ENCODE measurements at places on chromosomes 3 and 15. TPM values are rescaled to one million over a fixed set of nuclear protein-coding genes. Genes with fewer than 3 reads are reported as not detected.

DNA sequence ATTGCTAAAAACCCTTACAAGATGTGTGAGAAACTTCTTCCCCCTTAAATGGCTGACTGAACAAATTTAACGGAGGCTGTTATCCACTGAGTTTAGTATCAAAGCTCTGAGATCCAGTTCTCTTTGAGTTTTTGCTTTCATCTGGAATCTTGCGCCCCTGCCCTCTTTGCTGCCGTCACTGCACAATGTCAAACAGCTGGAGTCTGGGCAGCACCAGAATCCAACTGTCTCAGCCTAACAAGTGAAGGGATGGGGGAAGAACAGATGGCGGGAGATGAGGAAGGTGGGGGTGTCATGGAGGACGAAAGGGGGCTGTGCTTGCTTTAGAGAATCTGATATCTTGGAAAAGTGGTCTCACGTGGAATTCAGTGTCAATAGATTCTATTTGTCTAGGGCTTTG is 7.0 kb upstream of the BOC start:
- peaks cover 40% of the 10 kb centered on the region for H3K27me3 ChIP-seq
- H3K27ac ChIP-seq, result no peak overlapping the region
- H3K4me1 ChIP-seq, result no peaks in the 10 kb centered on the region
- DNase-seq, result no peak

GRCh38 chr3:189512039-189512438 is 119.2 kb upstream of the TP63 start:
- H3K36me3 ChIP-seq, result no peaks in the 10 kb centered on the region
- no peak for DNase-seq
- no peak overlapping the region for H3K27ac ChIP-seq
- H3K4me1 ChIP-seq, result no peaks in the 10 kb centered on the region

GRCh38 chr3:136042608-136043221 is 77.2 kb downstream of the PPP2R3A start:
- no peak for DNase-seq
- H3K27ac ChIP-seq, result no peak overlapping the region
- H3K27me3 ChIP-seq, result no peaks in the 10 kb centered on the region
- no peaks in the 10 kb centered on the region for H3K4me1 ChIP-seq
- H3K4me3 ChIP-seq, result no peak overlapping the region
- H3K36me3 ChIP-seq, result peaks cover 12% of the 10 kb centered on the region

- H3K36me3 ChIP-seq, result no peaks in the 10 kb centered on the region
- DNase-seq, result no peak
- H3K4me3 ChIP-seq, result no peak overlapping the region
- no peak overlapping the region for H3K27ac ChIP-seq
- no peaks in the 10 kb centered on the region for H3K4me1 ChIP-seq
Observed at GRCh38 chr3:34056181-34056910, 257.9 kb downstream of the PDCD6IP start.

DNA sequence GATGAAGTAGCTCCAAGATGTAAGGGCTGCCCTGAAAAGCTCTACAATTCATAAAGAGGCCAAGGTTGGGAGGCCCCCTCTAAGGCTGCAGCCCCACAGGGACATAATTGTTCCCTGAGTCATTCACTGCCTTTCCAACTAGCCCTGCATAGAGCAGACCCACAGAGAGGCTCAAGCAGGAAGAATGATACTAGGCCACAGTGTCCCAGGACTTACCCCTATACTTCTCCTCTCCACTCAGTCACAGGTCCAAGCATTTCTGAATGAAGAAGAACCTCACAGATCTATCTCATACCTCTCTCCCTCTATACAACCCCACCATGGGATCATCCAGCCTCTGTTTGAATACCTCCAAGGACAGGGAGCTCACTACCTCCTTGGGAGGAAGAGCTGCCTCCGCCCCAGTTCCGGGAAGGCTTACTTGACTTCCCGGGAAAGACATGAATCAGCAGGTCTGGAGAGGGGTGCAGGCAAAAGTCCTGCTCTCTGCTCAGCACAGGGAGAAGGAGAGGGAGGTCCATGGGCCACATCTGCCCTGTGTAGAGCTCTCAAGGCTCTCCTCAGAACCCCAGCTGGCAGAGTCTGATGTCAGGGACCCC is 6.9 kb upstream of the SKIC8 start:
- no peak overlapping the region for H3K4me3 ChIP-seq
- no peak for DNase-seq
- H3K4me1 ChIP-seq, result no peaks in the 10 kb centered on the region
- no peak overlapping the region for H3K27ac ChIP-seq
- H3K36me3 ChIP-seq, result no peaks in the 10 kb centered on the region

COL6A5 gene
- 0.02 TPM for total RNA-seq

NR2E3 gene
- 1.1 TPM for total RNA-seq

CLDN1 gene
- total RNA-seq, result 8.7 TPM

PIERCE2 gene
- 3.2 TPM for total RNA-seq
